Activated T-cell treated with anti-CD3 and anti-CD28 coated beads, Interleukin-2, amount 50 U/mL, for 72 hours (primary cell): ENCODE measurements at places on chromosomes 2 and 18.
A peak's percentile ranks its signal among the peaks of the same experiment; 100 is the strongest.

- no peak for DNase-seq
These were observed 300.4 kb upstream of the FANCL start for GRCh38 chr2:58541511-58541910.

DNA sequence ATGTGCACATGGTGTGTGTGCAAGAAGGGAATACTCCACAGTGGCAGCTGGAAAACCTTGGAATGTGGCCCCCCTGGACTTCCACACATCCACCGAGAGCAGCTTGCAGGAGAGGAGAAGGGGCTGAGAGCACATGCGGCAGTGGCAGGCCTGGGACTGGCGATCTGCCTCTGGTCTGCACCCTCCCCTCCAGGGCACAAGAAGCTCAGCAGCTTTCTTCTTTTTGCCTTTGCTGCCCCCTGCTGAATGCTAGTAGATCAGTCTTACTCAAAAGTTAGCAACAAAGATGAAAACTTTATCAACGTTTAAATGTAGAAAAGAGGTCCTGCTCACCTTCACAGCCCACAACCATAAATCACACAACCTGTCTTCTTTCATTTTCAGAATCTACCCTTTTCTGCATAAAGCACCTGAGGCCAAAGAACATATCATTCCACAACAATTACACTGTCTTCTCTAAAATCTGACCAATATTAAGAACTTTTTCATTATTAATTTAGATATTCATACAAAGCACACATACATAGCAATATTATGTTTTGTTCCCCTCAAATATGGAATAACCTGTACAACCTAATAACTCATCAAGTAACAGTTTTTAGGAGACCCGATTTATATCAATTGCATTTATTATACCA lies 34.6 kb downstream of the TGFBRAP1 start:
- DNase-seq: peak; percentile 39

DNA sequence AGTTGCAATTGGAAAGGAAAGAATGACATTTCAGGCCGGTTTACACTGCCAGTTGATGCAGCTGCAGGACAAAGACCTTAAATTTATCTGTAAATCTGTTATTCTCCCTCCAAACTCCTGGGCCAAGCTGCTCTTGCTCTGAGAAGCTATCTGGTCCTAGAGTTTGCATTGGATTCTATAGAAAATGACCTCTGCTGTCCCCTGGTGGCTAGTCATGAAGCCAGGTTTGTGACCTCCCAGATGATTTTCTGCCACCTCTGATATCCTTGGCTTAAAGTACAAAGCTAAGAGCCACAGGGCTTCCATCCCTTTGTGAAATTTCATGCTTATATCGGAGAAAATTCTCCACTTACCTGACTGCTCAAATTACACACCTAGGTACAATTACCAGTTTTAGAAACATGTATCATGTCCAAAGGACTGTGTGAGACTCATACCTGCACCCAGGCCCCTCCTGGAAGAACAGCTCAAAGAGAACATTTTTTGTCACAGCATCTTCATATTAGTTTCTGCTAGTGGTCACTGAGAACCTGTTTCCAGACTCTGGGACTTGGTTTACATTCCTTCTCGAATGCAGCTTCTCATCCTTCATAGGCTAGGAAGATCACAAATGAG lies 28.9 kb upstream of the IER3IP1 start:
- DNase-seq: peak; percentile 42

DNA sequence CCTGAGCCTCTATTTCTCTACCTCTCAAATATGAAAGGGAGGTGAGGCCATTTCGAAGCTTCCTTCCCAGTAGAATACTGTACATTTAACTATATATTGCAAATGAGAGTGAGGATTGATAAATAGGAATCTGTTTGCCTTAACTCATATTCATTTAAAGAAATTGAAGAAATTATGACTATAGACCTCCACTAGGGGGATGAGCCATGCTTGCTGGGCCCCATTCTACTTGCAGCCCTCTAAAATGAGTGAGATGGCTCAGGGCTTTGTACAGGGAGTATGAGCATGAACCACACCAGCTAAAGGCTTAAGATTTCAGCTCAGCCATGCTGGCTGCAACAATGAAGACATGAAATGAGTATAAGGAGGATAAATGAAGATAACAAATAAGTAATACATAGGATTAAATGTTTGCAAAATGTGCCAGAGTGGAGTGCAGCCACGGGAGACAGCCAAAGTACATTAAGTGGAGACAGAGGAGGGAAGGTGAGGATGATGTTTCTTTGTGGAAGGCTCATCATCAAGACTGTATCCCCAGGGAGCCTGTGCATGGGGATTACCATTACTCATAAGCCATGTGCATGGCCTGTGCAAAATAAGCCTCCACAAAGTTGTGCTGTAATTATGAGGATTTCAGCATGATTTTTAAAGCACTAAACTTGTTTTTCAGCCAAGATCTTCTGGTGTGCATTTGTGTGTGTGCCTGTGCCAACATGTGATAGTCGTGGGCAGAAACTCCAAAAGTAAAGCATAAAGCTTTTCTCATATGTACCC lies 300.8 kb downstream of the CNTNAP5 start:
- DNase-seq: no peak

DNA sequence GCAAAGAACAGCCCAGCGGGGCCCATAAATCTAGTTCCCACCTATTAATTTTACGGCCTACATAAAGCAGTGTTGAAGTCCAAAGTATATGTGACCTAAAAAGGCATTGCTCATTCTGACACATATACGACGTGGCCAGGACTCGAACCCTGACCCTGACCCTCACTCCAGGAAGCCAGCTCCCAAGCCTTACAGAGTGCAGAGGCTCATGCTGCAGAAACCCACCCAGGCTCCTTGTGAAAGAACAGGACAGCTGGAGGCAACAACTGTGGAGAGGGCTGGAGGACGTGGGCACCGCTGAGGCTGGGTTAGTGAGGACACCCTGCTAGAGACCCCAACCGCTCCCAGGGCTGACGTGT lies 221.6 kb downstream of the CYP26B1 start:
- DNase-seq: no peak

DNA sequence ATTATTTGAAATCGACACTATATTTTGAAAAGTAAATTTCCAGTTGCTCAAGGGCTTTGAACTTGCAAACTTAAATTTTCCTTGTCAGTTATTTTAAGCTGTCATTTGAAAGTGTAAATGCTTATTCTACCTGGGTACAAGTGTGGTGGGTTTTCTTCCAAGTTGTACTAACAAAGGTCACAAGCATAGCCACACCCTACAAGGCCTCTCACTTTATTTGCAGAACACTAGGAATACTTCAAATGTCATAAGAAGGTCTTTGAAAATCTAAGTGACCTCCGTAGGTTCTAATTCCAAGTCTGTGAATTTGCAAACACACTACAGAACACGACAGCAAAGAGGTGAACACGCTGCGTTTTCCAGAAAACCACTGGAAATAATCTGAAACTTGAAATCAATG lies 9.3 kb upstream of the RMDN2 start:
- no peak for DNase-seq

- DNase-seq: no peak
These were observed 1320.6 kb upstream of the CELF4 start for GRCh38 chr18:38886235-38886634.

- DNase-seq: no peak
These were observed 135.9 kb downstream of the RHBDD1 start for GRCh38 chr2:226971770-226972169.

DNA sequence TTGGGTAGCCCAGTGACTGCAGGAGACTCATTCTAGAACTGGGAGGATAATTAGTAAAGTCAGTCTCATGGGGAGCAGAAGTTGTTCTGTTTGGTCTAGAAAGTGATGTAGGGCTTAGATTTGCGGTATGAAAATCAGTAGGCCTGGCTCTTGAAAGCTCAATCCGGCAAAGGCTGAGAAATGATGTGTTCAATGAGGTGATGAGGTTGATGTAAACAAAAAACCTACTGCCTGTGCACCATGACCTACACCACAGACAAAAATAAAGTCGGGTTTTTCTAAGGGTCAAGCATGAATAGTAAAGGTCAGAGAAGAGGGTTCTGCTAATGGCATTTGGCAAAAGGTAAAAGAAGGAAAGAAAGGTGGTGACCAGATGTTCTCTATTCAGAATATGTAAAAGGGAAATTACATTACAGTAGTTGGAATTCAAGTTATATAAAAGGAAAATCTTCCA lies 80.8 kb upstream of the COL5A2 start:
- no peak for DNase-seq

GRCh38 chr2:143716522-143716921 lies 587.3 kb downstream of the ARHGAP15 start:
- no peak for DNase-seq

- DNase-seq: no peak
These were observed 78.3 kb upstream of the ODC1 start for GRCh38 chr2:10526281-10527000.

DNA sequence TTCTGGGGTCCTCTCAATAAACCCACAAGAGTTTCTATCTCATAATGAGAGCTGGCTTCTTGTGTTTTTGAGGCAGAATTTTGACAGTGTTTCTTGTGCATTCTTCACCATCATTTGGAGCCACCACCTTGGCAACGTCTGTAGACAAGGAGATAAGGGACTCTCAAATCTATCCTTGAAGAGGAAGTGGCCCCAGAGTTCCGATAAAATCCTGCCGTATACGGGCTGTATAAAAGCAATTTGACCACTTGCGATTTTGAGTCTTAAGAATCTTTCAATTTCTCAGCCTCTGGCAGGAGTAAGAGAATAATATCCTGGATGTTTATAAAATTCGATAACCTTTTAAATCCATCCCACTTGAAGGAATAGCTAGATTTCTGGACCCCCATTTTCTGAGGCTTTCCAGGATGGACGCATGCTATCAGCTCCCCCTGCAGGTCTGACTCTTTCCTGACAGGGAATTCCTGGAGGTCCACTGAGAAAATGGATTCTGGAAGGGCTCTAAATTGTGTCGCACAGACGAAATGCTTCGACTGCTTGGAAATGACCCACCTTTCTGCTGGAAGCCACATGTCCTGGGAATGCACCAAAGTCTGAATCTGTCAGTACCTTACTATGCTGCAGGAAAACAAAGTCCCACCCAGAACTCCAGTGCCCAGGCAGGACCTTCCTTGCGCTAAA lies 54.1 kb downstream of the E2F6 start:
- DNase-seq: no peak

- DNase-seq: no peak
These were observed 269.3 kb downstream of the ALPK2 start for GRCh38 chr18:58359620-58360019.

GRCh38 chr18:44245019-44245418 lies 435.7 kb upstream of the SETBP1 start:
- DNase-seq: no peak

GRCh38 chr2:25098670-25099486 lies 57.0 kb downstream of the EFR3B start:
- no peak for DNase-seq

DNA sequence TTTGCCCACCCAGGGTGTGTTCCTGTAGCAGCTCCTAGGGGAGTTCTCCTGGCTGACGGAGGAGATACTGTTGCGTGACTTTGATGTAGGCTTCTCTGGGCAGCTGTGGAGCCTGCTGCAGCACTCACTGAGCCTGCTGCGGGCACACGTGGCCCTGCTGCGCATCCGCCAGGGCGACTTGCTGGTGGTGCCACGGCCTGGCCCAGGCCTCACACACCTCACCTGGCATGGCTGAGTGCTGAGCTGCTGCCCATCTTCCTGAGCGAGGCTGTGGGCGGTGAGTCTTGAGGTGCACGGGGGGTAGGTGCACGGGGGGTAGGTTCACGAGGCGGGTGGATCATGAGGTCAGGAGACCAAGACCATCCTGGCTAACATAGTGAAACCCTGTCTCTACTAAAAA lies 191.7 kb downstream of the ANKRD36C start:
- DNase-seq: no peak

- DNase-seq: no peak
These were observed 226.7 kb upstream of the FSIP2 start for GRCh38 chr2:185511925-185512324.

DNA sequence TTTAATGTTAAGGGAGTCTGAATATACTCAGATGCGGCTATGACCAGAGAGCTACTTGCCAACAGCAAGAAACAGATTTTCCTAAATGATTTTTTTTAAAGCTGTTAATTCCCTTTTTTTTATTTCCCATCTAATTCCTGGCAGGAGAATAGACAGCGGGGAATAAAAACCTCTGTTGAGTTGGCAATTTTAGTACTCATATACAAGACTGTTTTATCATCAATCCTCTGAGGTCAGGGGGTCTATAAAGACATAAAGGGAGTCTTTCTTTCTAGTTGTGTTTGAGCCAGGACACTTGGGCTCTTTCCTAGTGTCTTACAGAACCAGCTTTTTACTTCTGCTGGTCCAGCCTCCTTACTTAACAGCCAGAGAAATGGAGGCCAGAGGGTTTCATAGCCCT lies 29.4 kb downstream of the MAIP1 start:
- no peak for DNase-seq
